Activated T-helper 1 cell treated with anti-CD3 and anti-CD28 coated beads, Interleukin-2, amount 50 U/mL, for 16 hours (primary cell): ENCODE measurements at places on chromosomes 3 and 15.

GRCh38 chr3:28198974-28199373 lies 42.4 kb upstream of the CMC1 start:
- DNase-seq = no peak

DNA sequence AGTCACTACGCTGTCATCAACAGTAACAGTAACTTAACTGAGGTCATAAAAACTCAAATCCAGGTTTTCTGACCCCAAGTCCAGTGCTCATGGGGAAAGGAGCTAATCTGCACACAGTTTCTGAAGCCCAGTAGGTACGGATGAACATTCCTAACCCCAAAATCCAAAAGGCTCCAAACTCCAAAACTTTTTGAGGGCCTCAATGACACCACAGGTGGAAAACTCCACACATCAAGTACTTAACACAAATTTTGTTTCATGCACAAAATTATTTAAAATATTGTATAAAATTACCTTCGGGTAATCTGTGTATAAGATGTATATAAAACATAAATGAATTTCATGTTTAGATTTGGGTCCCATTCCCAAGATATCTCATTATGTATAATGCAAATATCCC lies 10.5 kb downstream of the MRPL46 start:
- DNase-seq = no peak

DNA sequence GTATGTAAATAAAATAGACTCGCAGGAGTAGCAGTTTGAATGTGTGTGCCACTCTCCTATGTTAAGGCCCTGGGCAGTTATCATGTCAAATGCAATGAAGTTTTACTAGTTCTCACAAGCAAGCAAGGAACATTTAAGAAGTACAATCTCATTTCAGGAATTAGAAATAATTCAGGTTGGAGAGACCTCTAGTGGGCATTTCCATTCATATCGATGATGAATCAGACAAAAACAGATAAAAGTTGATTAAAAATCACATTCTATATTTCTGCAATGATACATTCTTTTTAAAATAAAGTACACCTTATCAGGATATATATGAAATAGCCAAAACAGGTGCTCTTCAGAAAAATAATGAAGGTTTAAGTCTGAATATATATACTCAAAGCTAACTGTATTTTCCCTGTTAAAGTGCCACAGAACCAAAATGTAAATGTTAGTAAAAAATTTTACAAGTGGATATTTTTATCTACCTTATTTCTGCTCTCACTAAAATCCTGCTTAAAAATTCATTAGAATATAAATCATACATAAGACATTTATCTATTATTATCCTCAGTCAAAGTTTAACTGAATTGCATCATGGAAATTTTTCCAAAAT lies 492.4 kb upstream of the FRG2C start:
- DNase-seq = no peak

GRCh38 chr3:134880431-134880830 lies 85.4 kb downstream of the EPHB1 start:
- no peak for DNase-seq
